ENCODE measurements at places on chromosomes 13 and 19.
A peak's percentile ranks its signal among the peaks of the same experiment; 100 is the strongest.

- DNase-seq, result no peak
Observed at GRCh38 chr13:30872276-30872594, 33.8 kb upstream of the MEDAG start.

DNA sequence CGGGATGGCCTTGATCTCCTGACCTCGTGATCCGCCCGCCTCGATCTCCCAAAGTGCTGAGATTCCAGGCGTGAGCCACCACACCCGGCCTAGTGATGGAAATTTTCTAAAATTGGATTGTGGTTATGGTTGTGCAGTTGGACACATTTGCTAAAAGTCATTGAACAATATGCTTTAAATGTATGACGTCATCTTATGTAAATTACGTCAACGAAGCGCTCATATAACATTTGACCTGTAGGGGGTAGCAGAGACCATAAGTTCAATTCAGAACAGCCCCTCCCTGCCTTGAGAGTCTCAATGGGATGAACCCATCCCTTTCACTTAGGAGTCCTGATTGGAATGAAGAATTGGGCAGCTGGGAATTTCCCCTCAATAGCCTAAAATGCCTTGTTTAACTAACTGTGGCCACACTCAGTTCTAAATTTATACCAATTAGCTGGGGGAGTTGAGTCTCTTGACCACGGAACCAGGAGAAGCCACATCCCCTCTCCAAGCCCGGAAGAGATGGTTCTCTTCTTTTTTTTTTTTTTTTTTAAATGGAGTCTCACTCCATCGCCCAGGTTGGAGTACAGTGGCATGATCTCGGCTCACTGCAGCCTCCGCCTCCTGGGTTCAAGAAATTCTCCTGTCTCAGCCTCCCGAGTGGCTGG, 15.2 kb upstream of the TLE6 start:
- peak; percentile 61 for DNase-seq

- DNase-seq, result no peak
Observed at GRCh38 chr19:40410030-40410389, 3.2 kb downstream of the PRX start.

DNA sequence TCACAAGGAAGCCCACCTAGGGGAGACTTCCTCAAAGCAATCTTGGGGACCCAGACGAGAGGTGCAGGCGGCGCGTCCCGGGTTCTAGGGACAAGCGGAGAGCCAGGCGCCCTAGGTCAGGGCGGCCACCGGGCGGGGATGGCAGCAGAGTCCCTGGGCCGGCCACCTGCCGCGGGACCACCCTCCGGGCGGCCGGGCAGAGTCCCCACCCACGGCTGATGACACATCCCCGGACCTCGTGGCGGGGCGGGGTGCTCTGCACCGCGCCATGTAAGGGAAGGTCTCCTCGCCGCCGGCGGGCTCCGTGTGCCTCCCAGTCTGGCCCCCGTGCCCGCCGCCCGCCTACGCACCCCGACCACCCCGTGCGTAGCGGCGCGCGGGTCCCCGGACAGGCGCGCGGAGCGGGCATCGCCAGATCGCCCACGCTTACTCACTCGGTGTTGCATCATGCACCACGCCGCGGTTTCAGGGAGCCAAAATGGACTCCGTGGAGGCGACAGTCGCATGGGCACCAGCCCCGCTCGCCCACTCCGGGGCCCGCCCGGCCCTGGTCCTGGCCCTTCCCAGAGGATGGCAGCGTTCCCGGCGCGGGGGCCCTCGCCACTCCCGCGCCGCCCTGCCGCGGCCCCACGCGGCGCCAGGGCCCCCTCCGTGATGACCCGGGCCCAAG, 643 bp downstream of the SLC7A1 start:
- DNase-seq, result peak; percentile 26

- DNase-seq, result no peak
Observed at GRCh38 chr13:102692491-102692826, 2.4 kb downstream of the METTL21C start.

GRCh38 chr19:12751635-12752034, at the start of gene BEST2:
BEST2 (plus strand) TSS chr19:12751791; CDS start chr19:12752593, 802 bp downstream.
- no peak for DNase-seq

GRCh38 chr19:7552781-7553180, 17.3 kb downstream of the PNPLA6 start:
- DNase-seq, result no peak

DNA sequence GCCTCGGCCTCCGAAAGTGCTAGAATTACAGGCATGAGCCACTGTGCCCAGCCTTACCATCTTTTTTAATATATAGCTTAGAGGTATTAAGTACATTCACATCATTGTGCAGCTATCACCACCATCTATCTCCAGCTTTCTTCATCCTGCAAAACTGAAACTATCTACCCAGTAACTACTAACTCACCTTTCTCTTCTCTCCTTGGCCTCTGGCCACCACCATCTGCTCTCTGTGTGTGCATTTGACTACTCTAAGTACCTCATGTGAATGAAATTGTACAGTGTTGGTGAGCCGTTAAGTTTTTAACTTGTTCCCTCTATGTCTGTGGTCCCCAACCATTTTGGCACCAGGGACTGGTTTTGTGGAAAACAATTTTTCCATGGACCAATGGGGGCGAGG, 56.1 kb downstream of the CDK8 start:
- DNase-seq, result no peak

Data from CD4-positive, alpha-beta T cell treated with Interleukin-6 at 100 ng/mL for 8 hours (primary cell).